ENCODE measurements at places on chromosomes 2 and 18.

GRCh38 chr2:42414648-42415047 lies 53.6 kb upstream of the COX7A2L start:
- DNase-seq = no peak

- no peak for DNase-seq
Observed at GRCh38 chr2:38164881-38165280, 88.9 kb upstream of the CYP1B1 start.

DNA sequence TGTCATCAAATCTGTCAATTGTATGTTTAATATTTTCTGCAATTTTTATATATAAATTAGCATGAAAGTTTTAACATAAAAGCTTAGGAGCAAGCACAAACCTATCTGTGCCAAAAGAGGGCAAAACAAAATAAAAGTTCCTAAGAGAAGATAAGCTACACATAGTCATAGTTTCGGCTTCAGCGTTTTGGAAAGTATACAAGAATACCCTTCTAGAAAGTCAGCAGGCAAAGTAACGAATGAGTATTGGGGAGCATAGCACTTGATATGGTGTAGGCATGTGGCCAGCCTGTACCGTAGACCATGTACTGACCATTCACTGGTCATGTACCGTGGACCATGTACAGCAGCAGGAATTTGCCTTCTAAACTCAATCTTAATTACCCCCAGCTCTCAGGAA lies 156.1 kb downstream of the TMEM247 start:
- no peak for DNase-seq

GRCh38 chr2:179569831-179570233 lies 291.6 kb downstream of the ZNF385B start:
- no peak for DNase-seq

GRCh38 chr2:109226128-109226527 lies 97.1 kb downstream of the SH3RF3 start:
- DNase-seq = no peak

DNA sequence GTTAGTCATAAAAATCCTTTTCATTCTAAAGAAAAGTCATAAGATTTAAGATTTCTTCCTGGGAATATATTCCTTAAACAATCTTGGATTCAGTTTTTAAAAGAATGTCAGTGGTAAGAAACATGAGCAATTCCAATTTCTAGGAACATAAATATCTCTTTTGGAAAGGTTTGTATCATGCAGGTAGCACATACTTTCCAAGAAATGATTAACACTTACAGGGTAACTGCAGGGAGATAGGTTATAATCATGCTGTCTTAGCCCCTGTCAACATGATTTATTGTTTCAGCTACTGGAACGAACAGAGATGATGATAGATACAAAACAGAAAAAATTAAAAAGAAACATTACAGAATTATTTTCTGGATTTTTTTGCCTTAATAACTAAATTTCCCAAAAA lies 1537.7 kb downstream of the LRP1B start:
- DNase-seq = no peak

GRCh38 chr18:5993938-5994337 lies 98.6 kb upstream of the TMEM200C start:
- no peak for DNase-seq

DNA sequence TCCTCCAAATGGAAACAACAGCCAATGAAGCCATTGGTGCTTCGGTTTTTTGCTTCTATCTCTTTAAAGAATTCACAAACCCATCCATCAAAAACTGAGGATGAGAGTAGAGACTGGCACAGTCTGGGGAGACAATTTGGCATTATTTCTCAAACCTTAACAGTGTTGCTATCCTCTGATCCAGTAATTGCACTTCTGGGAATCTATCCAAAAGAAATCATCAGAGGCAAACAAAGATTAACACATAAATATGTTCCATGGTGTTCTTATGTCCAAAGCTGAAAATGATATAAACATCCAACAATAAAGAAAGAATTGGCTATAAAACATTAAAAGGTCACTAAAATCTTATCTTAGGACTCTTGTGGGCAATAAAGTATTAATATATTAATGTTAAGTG lies 35.1 kb downstream of the REEP1 start:
- no peak for DNase-seq

DNA sequence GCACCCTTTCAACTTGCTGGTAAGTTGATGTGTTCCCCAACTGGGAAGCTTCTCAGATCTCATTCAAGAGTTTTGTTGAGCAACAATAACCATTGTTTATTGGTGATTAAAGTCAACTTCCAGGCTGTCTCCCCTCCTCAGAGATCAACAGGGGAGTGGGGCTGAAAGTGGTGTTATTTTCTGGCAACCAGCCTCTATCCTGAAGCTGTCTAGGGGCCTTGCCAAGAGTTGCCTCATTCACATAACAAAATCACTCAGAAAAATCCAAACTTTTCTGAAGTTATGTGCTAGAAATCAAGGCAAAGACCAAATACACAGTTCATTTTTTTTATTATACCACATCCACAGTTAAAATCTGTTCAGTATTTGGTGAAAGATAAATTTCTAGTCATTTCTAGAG lies 788.4 kb downstream of the LRRTM4 start:
- no peak for DNase-seq

DNA sequence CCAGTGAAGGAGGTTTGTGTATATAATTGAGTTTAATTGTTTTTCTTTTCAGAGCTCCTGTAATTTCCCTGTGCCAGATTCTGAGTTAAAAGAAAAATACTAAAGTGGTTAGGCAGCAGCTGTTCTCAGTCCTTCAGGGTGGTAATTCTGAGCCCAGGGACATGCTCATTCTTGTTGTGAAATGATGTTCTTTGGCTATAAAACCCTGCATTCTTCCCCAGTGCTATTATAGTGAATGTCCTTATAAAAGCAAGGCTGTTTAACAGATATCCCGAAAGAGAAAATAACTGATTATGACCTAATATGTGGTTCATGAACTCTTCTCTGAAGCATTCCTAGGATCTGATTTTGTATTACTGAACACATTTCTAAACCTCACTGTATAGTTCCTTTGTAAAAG lies 34.0 kb downstream of the ADAM23 start:
- DNase-seq = no peak

- no peak for DNase-seq
Observed at GRCh38 chr18:46042571-46043123, 29.4 kb downstream of the PSTPIP2 start.

DNA sequence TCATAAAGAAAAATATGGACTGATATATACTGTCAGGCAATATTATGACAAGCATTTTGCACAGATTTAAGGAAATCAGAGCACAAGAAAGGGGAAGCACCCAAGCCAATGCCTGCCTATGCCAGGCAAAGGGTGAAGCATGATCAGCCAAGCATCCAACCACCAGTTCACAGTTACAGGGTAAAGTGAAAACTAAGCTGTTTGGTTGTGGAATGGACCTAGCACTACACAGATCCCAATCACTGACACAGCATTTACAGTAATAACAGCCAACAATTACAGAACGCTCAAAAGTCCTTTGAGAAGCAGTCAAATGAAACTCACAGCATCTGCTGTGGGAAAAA lies 90.3 kb downstream of the SP3 start:
- DNase-seq = no peak

DNA sequence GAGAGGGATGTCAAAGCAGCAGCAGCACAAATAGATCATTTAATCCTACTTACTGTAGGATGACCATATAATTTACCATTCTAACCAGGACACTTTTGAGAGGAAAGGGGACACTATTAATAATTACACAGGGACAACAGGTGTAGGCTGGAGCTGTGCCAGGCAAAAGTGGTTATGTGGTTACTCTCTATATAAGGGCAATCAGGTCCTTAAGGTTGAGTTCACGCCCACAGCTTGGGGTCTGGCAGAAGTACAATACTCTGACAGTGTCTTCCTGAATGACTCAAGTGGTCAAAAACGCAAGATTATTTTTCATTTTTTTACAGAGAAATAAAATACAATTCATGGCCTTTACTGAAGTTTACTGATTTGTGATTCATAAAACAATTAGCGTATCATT lies 2.8 kb downstream of the PREPL start:
- DNase-seq = no peak

DNA sequence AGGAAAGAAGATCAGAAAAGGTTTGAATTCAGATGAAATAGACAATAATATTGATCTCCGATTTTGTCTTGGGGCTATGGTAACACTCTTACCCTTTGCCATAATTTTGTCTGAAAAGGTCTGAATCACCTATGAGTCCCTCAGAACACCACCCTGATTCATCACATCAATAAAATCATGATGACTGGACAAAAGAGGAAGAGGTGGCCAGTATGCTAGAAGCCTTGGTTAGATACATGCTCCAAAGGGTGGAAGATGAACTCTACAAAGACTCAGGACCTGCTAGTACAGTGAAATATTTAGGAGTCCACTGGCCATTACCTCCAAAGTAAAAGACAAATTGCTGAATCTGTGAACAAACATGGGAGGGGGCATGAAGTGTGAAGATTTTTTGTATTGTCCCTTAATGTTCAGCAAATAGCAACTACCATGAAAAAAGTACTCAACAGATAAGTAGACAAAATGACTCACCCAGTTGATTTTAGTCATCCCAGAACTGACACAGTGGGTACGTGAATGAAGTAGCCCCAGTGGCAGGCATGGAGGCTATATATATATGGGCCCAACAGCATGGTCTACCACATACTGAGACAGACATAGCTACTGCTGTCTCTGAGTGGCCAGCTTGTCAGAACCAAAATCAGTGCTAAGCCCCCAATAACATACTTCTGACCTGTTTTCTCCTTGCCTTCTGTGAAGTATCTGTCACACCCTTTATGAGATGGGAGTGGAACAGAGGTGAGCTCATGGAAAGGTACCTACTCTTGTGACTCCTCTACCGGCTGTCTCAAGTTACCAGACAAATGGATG lies 36.5 kb upstream of the GLS start:
- no peak for DNase-seq

DNA sequence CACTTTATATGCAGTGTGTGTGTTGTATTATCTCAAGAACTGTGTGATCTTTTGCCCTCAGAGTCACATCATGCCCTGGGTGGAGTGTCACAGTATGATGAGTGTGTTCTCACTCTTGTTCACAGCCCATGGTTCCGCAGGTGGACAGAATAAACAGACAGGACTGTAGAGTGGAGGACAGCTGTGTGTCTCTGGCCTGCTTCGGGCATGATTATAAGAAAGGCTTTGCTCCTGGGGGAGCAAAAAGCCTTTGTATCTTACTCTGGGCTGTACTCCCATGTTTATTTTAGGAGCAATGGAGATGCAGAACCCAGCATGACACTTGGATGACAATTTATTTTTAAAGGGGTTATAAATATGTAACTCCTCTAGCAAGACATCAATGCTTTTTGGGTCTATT lies 371.7 kb upstream of the MEX3C start:
- no peak for DNase-seq

DNA sequence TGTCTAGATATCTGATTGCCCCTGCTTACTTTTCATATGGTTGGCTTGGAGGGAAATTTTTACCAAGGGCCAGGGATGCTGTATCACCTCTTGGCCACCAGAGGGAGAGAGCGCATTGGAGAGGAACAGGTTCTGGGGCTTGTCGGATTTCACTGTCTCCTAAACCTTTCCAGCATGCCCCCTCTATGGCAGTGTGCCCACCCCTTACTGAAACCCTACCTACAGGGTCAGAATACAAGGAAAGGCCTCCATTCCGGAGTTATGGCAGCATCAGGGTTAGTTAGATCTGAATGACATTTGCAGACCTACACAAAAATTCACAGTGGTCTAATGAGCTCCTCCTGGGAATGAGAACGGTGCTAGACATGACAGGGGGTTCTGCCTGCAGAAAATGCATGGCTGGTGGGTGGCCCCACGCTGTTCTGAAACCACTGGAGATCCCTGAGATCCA lies 5.8 kb downstream of the SLC14A2 start:
- no peak for DNase-seq

GRCh38 chr2:233492751-233493150 lies 73.8 kb downstream of the USP40 start:
- no peak for DNase-seq

- no peak for DNase-seq
Observed at GRCh38 chr2:197934261-197934933, 130.0 kb downstream of the PLCL1 start.

DNA sequence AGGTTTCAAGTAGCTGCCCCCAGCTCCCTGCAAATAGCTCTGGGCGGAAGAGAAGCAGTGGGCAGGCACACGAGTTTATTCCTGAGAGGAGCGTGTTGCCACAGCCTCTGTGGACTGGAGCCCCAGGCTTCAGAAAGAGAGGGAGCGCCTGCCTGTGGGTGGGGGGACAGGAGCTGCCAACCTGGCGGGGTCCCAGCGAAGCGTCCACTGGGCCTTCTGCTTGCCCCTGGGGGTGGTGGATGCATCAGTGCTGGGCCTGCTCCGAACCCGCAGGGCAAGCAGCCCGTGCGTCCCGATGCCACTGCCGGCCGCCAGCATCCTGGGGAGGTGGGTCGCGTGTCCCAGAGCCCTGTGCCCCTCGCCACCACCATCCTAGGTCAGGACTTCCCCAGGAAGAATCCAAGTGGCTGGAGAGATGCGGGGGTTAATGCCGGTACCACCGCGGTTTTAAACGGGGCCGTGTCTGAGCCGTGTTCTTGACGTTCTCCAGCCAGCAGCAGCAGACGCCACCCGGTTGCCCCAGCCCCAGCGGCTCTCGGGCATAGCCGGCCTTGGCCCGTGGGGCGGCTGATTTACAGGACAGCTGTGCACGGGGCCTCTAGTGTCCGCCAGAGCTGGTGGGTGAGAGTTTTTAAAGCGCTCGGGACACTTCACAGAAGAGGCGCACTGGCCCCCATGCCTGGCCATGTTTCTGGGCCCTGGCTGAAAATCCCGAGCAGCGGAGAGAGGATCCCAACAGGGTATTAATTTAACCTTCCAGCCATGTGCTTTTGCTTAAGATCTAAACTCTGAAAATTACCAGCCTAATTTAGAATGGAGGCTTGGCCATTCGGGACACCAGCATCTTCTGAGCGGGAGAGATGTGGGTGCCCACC lies 84.7 kb downstream of the NFATC1 start:
- no peak for DNase-seq

DNA sequence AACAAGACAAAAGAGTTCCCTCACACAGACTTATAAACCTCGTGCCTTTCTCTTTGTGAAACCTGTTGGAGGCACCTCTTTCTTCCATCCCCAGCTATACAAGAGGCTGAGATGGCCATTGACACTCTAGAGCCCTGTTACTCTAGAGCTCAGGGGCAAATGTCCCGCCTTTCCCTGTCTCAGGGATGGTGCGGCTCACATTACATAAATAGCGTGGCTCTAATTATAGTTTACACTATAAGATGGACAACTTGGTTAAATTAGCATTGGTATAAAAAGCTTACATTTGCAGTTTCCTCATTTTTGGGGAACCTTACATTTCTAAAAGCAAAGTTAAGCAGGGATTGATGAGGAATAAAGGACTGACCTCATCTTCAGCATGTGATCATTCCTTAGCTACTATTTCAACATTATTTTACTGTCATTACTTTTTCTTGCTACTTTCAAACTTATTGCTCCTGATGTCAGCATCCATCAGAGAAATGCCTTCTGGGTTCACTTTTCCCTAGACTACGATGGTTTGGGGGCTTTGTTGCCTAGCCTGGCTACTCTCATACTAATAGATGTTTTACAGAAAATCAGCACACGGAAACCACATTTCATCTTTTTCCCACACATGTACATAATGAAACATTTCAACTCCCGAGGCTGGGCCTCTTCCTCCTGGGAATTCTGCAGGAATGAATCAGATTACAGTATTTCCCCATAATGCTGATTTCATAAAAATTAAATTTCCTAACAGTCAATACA lies 40.4 kb downstream of the FTCDNL1 start:
- no peak for DNase-seq

Measured in cortex of kidney (tissue), 1 donor.